ENCODE measurements at places on chromosomes 4 and X.

DNA sequence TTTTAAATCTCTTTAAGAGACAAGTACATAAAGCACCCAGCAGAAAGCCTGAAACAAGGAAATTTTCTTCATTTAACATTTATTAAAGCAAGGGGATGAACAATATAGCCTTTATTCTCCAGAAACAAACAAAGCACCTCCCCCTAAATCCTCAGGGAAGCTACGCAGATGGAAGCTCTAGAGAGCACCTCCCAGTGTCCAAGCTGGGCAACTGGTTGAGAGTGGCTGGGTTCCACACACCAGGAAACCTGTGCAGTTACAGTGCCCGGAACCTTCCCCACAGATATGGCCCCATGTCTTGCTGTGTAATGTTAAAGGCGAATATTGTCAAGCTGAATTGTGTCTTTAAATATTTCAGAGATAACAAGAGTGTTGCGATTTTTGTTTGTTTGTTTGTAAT, 8.9 kb upstream of the TRIML1 start:
- no peak for DNase-seq

- DNase-seq: no peak
Observed at GRCh38 chr4:24589448-24589847, 5.1 kb upstream of the DHX15 start.

DNA sequence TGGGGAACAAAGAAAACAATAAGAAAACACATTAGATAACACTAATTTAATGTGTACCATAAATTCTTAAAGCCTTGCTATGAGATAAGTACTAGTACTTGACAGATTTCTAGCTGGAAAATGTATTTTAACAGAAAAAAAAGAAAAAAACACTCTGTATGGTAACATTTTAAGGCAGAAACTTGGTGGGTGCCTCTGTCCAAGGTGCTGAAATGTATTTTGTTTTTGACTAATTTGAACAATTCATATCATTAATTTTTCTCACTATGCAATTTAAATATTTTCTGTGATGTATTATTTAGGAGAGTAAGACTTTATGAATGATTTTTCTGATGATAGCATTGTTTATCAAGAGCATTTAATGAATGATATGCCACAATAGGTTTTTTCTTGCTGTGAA, 107.5 kb downstream of the GABRG1 start:
- no peak for DNase-seq

GRCh38 chrX:70481471-70482270, 37.0 kb downstream of the DLG3 start:
- DNase-seq: no peak

- DNase-seq: no peak
Observed at GRCh38 chrX:31298916-31299315, 227.1 kb upstream of the FTHL17 start.

DNA sequence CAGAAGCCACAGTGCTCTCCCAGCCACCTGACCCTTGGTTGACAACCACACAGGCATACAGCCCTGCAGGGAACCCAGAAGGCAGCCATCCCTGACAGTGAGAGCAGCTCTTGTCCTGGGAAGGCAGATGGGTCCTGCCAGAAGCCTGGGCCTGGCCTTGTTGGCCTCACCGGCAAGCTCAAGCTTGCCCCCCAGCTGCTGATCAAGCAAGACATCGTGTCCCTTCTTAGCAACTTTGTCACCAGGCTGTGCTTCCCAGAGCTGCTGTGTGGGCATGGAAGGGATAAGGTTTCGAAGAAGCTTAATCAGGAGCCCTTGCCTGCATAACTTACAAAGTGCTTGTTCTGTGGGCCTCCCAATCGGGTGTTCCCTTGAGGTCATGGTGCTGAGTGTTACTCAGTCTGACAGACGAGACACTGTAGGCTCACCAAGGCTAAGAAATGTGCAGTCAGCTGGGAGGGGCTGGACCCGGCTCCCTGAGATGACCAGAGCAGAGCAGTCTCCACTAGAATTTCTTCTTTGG, 6.8 kb upstream of the ABLIM2 start:
- DNase-seq: no peak

- DNase-seq: no peak
Observed at GRCh38 chr4:17463606-17464005, 48.3 kb downstream of the QDPR start.

- no peak for DNase-seq
Observed at GRCh38 chr4:2248044-2248780, 6.3 kb upstream of the HAUS3 start.

Data from stimulated activated naive CD8-positive, alpha-beta T cell treated with anti-CD3 and anti-CD28 coated beads, Interleukin-15, amount 100 ng/mL, for 72 hours (primary cell).